Activated gamma-delta T cell (primary cell): ENCODE measurements at places on chromosomes 12 and 14.

GRCh38 chr14:82003426-82003825 is 469.8 kb upstream of the SEL1L start:
- no peak for DNase-seq

GRCh38 chr12:9342614-9343353 is 134.6 kb upstream of the PZP start:
- no peak for DNase-seq

GRCh38 chr14:21614240-21614639 is 20.5 kb downstream of the OR10G2 start:
- DNase-seq, result no peak

DNA sequence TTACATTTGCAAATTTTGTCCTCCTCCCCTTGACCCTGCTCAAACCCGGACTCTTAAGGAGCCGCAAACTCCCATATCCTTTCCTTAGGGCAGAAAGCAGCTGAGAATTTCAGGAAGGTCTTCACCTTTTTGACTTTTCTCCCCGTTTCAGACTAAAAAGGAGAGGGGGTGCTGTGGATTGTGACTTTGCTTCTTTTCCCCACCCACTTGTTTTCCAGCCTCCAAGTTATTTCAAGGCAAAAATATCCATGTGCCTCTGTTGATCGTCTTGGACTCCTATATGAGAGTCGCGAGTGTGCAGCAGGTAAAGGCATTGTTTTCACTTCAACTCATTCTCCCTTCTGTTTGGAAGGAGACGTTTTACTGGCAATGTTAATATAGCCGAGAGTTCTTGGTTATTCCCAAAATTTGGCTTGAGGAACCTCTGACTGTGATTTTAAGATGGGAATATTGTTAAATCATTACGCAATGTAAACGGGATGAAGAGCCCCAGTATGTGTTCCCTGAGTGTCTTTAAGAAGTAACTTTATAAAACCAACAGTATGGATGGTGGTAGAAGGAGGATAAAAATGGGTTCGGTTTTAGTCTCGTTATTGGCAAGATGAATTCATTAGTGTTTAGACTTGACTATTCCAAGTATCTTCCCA is 663 bp downstream of the LRRK2 start:
- no peak for DNase-seq

DNA sequence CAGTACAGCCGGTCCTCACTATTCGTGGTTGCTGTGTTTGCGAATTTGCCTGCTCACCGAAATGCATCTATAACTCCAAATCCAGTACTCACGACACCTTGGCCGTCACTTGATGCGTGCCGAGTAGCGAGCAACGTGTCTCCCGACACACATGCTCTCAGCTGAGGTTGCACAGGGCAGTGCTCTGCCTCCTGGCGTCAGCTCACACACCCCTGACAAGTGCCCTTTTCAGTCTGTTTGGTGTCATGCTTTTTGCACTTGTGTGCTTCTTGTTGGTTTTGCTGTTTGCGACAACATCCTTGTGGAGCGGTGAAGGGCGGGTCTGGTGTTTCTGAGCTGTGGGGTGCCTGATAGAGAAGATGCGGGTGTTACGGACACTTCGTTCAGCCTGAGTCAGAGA is 110.4 kb upstream of the RFLNA start:
- DNase-seq, result no peak

GRCh38 chr12:47864646-47865235 is 40.1 kb downstream of the VDR start:
- no peak for DNase-seq

GRCh38 chr12:32155961-32156529 is 49.4 kb downstream of the BICD1 start:
- no peak for DNase-seq

DNA sequence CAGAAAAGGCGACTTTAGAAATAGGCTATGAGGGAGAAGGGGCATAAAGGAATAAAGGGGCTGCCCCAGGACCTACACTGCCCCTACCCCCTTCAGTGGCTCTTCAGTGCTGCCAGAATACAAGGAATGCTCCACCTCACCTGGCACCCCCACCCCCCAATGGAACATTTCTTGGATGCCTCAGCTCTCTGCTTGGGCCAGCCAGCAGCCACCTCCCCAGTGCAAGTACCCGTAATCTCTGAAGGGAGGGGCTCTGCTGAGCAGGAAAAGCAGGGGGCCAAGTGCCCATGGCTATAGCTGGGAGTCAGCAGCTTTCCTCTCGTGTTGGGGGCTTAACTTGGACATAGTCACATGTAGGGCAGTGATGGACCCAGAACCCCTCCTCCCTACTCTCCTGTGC is 33.3 kb downstream of the BAZ2A start:
- no peak for DNase-seq
